ENCODE measurements at places on chromosomes 12 and 14.

- DNase-seq, result no peak
Observed at GRCh38 chr14:71574976-71575375, 357.3 kb upstream of the RGS6 start.

GRCh38 chr14:102588821-102589220, 3.6 kb upstream of the RCOR1 start:
- no peak for DNase-seq

DNA sequence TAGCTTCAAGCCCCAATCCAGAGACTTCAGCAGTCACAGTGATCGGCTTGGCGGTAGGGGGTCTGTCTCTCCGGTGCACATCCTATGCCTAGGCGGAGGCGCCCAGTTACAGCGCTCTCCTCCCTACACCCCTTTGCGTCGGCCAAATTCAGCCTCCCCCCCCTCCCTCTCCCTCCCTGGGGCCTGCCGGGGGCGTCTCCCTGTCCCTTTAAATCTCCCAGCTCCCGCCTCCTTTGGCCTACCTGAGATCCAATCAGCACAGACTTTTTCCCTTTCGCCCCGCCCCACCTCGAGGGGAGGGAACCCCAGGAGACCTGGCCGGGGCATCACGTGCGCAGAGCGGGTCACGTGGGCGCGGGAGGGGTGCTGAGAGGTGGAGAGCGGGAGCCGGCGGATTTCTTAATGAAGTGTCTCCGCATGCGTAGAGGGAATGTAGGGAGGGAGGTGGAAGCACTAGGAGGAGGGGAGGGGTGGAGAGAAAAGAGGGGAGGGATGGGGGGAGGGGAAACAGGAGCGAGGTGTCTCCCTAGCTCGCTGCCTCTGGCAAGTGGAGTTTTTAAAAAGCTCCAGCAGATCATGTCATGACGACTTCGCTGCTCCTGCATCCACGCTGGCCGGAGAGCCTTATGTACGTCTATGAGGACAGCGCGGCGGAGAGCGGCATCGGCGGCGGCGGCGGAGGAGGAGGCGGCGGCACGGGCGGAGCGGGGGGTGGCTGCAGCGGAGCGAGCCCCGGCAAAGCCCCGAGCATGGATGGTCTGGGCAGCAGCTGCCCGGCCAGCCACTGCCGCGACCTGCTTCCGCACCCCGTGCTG, at the start of gene HOXC13:
Gene HOXC13 (plus strand): TSS at position 506 of the 815 bp plus-strand sequence. CDS start 76 bp downstream, at position 582.
- no peak for DNase-seq

DNA sequence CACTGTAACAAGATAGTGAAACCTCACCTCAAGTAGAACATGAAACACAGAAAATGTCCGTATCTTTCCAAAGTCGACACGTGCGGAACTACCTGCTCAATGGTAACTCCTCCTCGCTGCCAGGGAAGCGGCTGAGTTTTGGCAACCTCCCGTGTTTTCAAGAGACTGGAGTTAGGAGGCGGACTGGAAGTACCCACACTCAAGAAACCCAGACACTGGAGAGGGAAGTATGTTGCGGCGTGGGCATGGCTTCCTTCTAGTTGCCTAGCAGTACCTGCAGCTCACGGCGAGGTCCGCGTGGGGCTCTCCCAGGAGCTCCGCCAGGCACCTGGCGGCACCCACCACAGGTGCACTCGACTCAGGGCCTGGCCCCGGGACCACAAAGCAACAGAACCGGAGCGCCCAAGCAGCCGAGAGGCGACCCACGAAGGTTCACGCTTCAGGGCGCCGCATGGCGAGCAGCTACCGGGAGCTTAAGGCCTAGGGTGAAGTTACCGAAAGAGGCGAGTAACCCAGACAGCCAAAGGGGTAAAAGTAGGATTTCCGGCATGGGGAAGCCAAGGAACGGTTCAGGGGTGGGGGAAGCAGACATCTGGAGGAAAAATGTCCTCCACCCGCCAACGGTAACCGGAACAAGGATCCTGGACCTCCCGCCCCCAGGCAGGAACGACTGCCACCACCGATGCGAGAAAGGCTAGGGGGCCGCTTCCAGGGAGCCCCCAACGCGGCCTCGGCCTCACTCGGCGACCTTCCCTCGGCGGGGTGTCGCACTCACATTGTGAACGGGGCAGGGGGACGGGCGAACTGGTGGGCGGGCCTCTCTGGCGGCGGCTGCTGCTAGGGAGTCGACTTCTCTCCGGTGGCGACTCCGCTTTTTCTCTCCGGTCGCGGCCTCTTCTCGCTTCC, 608 bp downstream of the PTGES3 start:
- peak; percentile 67 for DNase-seq

- DNase-seq, result no peak
Observed at GRCh38 chr12:26188641-26189040, 6.7 kb upstream of the SSPN start.

- DNase-seq, result no peak
Observed at GRCh38 chr12:78470354-78471195, 394.0 kb upstream of the SYT1 start.

DNA sequence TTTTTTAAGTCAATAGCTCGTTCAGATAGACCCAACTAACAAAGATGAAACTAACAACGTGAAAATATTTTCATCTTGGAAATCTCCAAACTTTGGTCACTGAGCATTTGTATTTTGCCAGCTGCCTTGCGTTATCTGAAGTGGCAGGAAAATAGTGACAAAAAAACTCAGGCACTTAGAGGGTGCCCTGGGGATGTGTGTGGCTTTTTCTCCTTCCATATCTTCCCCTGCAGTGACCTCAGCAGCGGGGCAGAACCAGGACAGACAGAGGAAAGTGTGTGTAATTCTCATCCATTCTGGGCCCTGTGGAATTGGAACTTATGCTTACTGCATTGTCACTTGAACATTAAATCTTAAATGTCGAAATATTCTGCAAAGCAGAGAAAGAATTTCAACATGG, 152.0 kb downstream of the BCAT1 start:
- no peak for DNase-seq

DNA sequence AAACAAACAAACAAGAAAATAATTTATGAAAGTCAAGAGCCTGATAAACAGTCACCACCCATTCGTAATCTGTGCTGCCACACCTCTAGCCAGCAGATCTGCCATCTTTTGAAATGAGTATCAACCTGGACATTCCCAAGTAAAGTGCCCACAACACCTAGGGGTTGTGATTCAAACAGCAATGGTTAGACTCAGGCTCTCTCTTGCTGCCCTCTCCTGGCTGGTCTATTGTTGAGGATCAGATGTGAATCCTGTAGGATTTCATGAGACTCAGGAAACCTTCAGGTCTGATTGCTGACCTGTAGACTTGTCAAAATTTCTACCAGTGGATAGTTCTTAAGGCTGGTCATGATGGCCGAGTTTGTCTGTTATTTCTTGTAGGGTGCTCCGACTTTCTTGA, 26.8 kb downstream of the DGLUCY start:
- no peak for DNase-seq

- DNase-seq, result no peak
Observed at GRCh38 chr14:100824091-100824551, 1.8 kb upstream of the MEG3 start.

DNA sequence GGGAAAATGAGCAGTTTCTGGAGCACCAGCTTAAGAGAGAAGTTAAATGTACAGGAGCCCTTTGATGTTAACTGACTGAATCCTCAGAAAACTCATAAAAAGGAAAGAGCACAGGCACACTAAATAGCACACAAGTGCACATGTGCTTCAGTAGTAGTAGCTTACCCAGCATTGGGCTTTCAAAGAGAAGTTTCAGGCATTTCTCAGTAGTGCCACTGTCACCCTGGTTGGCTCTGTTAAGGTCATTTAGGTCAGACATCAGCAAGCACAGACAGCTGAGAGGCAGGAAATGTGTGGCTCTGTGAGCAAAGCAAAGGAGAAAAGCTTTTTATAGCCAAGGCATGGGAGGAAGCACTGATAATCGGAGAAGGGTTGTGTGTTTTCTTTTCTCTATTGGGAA, 96.3 kb upstream of the HIF1A start:
- peak; percentile 16 for DNase-seq

- no peak for DNase-seq
Observed at GRCh38 chr14:92863286-92864080, 59.5 kb upstream of the CHGA start.

DNA sequence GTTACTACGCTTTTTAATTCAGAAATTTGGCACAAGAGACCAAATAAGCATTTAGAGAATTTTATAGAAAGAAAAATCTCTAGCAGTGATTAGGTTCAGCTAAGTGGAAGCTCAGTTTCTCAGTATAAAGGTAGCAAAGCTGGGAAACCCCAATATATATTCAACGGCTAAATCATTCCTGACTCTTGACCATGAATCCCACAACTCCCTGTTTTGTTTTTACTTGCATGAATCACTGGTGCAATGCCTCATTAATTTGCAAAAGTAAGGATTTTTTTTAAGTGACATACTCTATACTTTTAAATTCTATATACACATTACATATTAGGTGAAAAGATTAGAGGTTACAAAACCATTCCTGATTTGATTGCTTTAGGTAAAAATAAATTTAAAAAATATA, 74.3 kb upstream of the PLEKHG7 start:
- no peak for DNase-seq

- DNase-seq, result no peak
Observed at GRCh38 chr12:3431686-3432085, 59.3 kb upstream of the PRMT8 start.

DNA sequence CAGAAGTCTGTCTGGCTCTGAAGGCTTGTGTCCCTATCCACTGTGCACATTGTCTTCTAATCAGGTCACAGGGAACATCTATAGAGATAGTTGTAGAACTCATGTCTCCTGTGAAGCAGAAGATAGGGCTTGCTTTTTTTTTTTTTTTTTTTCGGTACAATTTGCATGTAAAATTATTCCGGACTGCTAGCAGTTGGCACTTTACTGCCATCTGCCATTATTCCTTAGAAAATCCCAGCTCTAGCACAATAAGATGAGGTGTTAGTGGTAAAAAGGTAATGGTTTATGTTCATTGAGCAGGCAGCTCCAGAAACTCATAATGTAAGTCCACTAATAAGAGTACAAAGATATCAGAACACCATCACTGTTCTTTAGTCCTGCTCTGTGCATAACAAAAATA, 8.7 kb downstream of the MYRFL start:
- no peak for DNase-seq

DNA sequence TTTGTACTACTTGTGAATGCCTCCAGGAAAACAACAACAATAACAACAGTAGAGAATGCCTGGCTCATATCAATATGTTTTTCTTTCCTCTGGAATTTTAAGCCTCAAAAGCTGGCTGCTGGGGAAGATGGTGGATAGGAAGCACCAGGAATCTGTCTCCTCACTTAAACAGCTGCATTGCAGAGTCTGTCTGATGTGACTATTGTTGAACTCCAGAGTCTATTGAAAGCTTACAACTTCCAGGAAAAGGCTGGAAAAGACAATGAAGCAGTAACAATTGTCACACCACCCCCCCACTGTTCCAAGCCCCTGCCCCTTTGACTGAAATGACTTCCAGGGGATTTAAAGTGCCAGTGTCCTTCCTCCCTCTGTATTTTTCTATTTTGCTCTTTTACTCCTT, 309.7 kb downstream of the BMP4 start:
- DNase-seq, result no peak

GRCh38 chr12:6555018-6555691, 687 bp downstream of the IFFO1 start:
- no peak for DNase-seq

- no peak for DNase-seq
Observed at GRCh38 chr14:53946404-53947093, 10.1 kb downstream of the BMP4 start.

DNA sequence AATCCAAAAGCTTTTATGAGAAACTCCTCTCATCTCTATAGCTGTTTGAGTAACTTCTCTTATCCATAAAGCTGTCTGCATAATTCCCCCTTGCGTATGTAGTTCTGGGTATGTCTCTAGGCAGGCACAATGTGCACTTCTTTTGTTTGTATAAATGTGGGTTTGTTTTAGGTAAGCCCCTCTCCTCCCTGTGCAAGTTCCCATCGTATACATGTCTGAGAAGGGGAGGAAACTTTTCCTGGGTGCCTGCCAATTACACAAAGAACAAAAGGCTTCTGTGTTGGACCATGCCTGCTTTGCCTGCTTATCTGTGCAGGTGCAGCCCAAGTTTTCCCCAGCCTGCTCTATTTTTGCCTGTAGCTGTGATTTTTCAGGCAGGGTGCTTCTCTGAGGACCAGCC, 96.7 kb downstream of the CCER1 start:
- no peak for DNase-seq

- no peak for DNase-seq
Observed at GRCh38 chr14:55481769-55482168, 41.4 kb upstream of the TBPL2 start.

DNA sequence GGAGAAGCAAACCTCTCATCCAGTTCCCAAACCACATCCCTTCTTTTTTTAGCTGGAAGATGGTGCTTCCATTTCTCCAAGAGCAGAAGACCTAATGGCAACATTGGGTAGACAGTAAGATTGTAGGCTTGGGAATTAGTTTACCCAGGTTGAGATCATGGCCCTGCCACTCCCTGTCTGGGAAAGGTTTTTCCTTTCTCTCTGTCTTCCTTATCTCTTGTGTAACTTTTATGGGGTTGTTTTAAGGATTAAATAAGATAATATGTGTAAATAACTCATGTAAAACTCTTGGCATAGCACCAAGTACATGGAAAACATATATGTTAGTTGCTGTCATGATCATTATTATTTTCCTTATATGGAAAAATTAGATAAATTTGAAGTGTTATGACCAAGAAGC, 23.2 kb upstream of the PSMA6 start:
- no peak for DNase-seq

- no peak for DNase-seq
Observed at GRCh38 chr14:75113932-75114539, 12.8 kb downstream of the NEK9 start.

DNA sequence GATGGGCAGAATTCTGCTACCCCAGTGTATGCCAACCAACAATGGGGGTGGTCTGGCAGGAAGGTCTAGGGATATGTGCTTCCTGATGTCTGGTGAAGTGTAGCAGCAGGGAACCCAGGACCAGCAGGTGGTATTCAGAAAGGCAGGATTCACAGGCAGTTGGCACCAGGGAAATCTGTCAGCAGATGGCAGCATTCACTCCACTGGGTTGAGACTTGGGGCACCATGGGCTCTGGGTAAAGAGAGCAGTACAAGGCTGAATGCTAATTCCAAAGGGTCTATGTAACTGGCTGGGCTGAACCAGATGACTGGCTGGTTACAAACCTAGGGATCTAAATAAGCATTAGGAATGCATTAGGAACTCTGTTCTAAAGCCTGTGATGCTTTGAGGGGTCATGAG, 466.9 kb upstream of the STXBP6 start:
- DNase-seq, result no peak

DNA sequence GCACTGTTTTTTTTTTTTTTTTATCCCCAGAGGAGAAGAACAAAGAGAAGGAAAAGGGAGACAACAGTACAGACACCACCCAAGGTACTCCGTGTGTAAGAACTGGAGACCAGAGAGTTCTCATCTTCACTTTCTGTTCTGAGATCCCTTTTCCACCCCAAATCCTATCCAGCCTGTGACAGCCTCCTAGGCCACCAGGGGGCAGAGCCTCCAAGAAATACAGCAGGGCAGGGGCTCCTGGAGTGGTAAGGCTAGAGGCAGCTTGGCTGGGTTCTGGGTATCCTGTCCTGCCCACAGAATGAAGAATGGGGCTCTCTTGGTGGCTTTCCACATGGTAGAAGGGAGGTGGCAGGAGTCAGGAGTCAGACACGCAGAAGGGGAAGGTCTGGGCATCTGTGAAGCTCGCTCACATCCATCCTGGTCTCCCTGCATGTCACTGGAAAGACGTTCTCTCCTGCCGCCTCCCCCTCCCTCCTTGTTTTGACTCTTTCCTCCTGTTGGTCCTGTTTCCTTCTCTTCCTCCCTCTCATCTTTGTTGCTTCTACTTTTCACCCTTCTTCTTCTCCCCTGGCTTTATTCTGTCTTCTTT, 12.0 kb downstream of the CLSTN3 start:
- DNase-seq, result peak; percentile 58

- no peak for DNase-seq
Observed at GRCh38 chr14:75835156-75835725, 146.6 kb downstream of the TGFB3 start.

- DNase-seq, result no peak
Observed at GRCh38 chr12:54917001-54917488, 62.7 kb downstream of the MUCL1 start.
